ENCODE measurements at places on chromosomes 16 and 17.

DNA sequence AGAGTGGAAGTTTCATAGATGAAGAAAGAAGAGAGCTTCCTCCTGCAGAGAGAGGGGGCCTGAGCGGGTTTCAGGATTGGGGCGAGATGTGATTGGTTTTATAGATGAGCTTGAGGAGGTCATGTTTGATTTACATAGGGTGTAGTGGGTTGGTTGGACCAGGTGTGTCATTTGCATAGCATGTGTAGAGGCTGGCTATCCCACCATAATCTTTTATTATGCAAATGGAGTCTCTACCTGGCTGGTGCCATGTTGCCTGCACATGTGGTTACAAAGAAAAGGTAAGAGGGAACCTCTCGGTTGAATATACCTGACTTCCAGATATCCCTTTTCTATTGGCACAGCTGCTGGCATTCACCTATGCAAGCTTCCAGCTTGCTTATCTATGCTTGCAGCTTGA is 228.1 kb downstream of the BCAS3 start:
- DNase-seq = no peak

- DNase-seq = no peak
These were observed at the start of gene IGFALS for GRCh38 chr16:1793578-1794220. TSS of gene IGFALS (minus strand) at chr16:1793705. CDS start at chr16:1793652, 53 bp downstream.

- DNase-seq = peak; percentile 9
These were observed 510.6 kb downstream of the CDH13 start for GRCh38 chr16:83137326-83137781.

DNA sequence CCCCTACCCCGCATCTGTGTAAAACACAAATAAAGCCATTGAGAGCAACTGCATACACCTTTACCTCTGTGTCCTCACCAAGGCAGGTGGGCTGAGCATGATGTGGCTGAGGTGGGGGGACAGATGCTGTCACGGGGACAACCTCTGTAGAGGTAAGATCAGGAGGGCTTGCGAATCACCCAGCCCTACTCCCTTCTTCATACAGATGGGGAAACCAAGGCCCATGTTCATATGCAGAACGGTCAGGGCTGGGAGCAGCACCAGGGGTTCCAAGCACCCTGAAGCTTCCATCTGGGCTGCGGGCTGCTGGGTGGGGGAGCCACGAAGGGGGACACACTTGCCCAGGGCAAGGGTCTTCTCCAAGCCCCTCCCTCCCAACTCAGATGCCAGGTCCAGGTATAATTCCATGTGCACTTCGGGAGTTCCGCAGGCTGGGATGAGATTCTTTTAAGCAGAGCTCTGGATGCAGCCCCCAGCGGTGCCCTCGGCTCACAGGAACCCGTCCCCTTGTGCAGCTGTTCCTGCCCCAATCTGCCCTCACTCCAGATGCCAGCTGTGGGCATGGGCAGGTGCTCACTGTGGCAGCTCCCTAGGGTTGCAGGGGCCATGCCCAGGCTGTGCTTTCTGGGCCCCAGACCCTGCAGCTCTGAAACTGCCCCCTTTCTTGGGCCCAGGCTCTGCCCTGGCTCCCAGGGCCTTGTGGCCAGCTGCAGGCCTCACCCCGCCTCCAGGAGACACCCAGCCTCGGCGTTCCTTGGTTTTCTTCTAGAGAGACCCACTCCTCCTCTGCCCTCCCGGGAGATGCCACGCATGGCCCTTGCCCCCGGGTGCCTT is 9.6 kb downstream of the CTRB1 start:
- DNase-seq = no peak

- no peak for DNase-seq
These were observed 16.0 kb downstream of the ZNF821 start for GRCh38 chr16:71867939-71868338.

DNA sequence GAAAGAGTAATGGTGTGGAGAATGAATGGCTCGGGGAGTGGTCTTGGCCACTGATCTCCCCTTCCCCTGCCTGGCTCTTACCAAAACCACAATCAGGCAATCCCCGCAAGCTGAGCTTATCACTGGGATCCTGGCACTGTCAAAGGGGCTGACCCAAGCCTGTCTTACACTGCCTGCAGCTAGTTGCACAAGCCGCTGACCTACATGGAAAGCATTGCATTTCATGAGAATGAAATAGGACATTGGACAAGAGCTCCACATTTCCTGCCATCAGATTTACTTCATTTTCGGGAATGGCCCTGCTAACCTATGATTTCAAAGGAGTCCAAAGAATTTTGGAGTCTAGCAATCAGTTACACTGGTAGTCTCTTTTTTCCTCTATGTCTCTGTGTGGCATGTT is 146.4 kb downstream of the PCTP start:
- no peak for DNase-seq

DNA sequence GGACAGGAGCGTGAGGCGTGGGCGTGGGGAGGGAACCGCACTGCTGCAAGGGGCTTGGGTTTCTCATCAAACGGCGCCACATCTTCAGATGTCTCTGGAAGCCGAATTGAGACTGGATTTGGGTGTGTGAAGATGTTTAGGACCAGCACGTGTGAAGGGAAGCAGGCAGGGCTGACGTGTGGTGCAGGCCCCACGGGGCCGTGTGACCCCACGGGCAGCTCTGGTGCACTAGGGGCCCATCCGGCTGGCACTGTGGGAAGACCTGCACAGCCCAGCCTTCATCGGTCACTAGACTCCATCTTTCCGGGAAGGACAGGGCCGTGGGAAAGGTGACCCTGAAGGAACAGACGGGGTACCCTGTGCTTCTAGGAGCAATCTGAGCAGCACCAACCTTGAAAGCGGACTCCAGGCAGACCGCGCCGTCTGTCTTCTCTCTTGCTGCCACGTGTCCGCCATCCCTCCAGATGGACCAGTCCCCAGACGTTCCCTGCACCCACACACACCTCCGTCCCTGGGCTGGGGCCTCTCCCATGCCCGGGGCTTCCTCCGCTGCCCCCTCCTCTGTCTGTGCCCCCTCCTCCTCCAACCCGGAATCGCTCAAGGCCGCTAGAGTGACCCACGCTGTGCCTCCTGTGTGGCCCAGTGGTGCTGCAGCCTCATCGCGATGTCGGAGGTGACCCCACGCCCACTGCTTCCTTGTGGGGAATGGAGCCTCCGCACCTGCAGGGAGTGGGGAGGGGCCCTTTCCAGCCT is 23.4 kb upstream of the CBFA2T3 start:
- no peak for DNase-seq

DNA sequence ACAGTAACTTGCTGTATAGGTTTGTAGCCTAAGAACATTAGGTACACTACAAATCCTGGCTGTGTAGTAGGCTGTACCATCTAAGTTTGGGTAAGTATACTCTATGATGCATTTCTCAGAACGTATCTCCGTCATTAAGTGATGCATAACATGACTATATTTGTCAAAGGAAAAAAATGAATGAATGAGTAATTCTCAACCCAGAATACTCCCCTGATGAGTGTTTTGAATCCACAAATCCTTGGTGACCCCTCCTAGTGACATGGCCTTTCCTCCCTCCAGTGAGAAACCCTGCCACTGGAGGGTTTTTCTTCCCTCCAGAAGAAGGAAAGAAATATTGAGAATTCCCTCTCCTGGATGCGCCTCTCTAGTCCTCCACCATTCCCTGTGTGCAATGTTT is 24.0 kb upstream of the SALL1 start:
- DNase-seq = no peak

Data from suppressor macrophage treated with lipopolysaccharide for 4 hours (primary cell).